ENCODE measurements at places on chromosomes 7 and 10. TPM values are rescaled to one million over a fixed set of nuclear protein-coding genes. Genes with fewer than 3 reads are reported as not detected.

GRCh38 chr7:553636-554111 lies 34.0 kb upstream of the PDGFA start:
- H3K27me3 ChIP-seq, result no peaks in the 10 kb centered on the region
- H3K36me3 ChIP-seq, result peaks cover 2% of the 10 kb centered on the region
- no peak overlapping the region for H3K27ac ChIP-seq
- no peaks in the 10 kb centered on the region for H3K4me1 ChIP-seq
- DNase-seq, result no peak

DNA sequence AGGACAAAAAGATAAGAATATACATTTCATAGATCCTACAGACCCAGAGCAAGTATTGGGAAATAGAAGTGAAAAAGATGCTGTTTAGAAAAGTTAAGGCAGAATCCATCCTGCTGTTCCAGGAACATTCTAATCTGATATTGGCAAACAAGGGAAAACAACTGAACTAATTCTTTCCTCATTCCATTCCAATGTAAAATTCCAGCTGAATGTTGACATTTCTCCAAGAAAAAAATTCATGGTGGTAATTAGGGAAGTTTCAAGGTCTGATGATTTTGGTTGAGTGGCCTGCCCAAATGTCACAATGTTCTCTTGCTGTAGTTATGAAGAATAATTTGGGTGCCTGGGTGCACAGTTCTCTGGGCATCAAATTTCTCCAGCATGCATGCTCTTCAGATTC lies 15.2 kb downstream of the PIP start:
- H3K4me1 ChIP-seq, result no peaks in the 10 kb centered on the region
- H3K27ac ChIP-seq, result no peak overlapping the region
- H3K27me3 ChIP-seq, result peaks cover 7% of the 10 kb centered on the region
- DNase-seq, result no peak

- no peaks in the 10 kb centered on the region for H3K4me1 ChIP-seq
- peaks cover 6% of the 10 kb centered on the region for H3K36me3 ChIP-seq
- DNase-seq, result no peak
- H3K27me3 ChIP-seq, result no peaks in the 10 kb centered on the region
These were observed 239.1 kb downstream of the EBF3 start for GRCh38 chr10:129725011-129725410.

GRCh38 chr10:112214298-112214926 lies 30.8 kb upstream of the GPAM start:
- H3K36me3 ChIP-seq, result no peaks in the 10 kb centered on the region
- no peak overlapping the region for H3K27ac ChIP-seq
- H3K4me3 ChIP-seq, result no peak overlapping the region
- no peak for DNase-seq
- no peaks in the 10 kb centered on the region for H3K4me1 ChIP-seq

DNA sequence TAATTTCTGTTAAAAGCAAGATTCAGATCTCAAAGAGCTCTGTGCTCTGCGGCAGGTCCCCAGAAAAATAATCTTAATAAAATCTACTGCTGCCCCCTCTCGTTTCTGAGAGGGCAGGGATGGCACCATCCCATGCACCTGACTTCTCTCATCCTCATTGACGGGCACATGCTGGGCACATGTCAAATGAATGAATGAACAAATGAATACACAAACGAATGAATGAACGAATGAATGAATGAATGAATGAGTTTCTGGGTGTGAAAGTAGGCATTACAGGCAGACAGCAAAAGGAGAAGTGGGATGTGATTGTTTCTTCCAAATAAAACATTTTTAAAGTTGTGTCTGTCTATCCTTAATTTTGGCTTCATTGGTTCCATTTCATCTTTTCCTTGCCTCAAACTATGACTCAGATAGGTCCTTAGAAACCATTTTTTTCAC lies 398.1 kb upstream of the PRKCQ start:
- H3K27ac ChIP-seq, result no peak overlapping the region
- DNase-seq, result no peak
- H3K36me3 ChIP-seq, result no peaks in the 10 kb centered on the region

DNA sequence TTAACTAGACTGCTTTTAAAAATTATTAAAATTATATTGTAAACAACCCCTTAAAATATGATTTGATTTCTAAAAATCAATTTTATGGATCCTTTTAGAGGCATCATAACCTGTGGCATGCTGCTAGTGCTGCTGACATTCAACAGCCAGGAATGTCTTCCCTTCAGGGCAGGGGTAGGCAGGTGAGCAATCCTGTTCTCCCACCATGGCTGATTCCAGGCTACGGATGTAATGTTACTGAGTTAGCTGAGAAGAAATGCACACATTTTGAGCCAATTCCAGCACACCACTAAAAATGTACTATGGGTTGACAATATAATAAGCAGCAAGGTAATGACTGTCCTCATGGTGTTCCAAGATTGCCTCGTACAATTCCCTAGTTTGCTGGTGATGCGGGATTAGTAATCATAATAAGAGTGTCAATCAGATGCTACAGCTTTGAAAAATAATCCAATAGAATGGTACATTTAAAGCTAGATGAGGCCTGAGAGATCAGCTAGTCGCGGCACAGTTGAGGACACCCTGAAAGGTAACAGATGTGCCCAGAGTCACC lies 108.7 kb upstream of the PRR15 start:
- DNase-seq, result no peak
- no peaks in the 10 kb centered on the region for H3K4me1 ChIP-seq
- no peak overlapping the region for H3K4me3 ChIP-seq

GRCh38 chr10:91077549-91078071 lies 142.9 kb upstream of the PCGF5 start:
- no peak overlapping the region for H3K27ac ChIP-seq
- peaks cover 27% of the 10 kb centered on the region for H3K27me3 ChIP-seq
- H3K36me3 ChIP-seq, result no peaks in the 10 kb centered on the region
- no peaks in the 10 kb centered on the region for H3K4me1 ChIP-seq

GRCh38 chr7:50331564-50332208 lies 27.2 kb downstream of the IKZF1 start:
- DNase-seq, result peak; percentile 70
- H3K27me3 ChIP-seq, result no peaks in the 10 kb centered on the region
- no peak overlapping the region for H3K27ac ChIP-seq
- H3K4me3 ChIP-seq, result no peak overlapping the region
- peaks cover 61% of the 10 kb centered on the region for H3K36me3 ChIP-seq

DNA sequence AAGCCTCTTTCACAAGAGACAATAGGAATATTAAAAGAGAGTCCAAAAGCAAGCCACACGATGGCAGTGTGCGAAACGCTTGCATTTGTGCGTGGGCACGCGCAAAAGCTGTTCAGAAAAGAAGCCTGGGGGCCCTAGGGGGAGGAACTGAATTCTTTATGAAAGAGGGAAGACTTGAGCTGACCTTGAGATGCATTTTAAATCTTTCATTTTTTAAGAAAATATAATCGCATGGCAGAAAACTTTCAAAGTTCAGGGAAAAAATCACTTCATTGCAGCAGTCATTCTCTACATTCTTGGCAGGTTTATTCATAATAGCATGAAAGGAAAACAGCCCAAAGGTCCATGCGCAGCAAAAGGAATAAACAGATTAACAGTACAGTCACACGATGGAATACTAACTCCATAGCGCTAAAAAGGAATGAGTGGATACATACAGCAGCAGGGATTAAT lies 206.5 kb upstream of the PRKCQ start:
- no peak overlapping the region for H3K27ac ChIP-seq
- no peaks in the 10 kb centered on the region for H3K4me1 ChIP-seq
- H3K36me3 ChIP-seq, result no peaks in the 10 kb centered on the region
- peaks cover 25% of the 10 kb centered on the region for H3K27me3 ChIP-seq
- DNase-seq, result no peak

- H3K4me3 ChIP-seq, result peak overlapping the region; percentile 71
- peaks cover 11% of the 10 kb centered on the region for H3K4me1 ChIP-seq
- peaks cover 79% of the 10 kb centered on the region for H3K27me3 ChIP-seq
These were observed 588 bp downstream of the GLI3 start for GRCh38 chr7:42236266-42236975.

GRCh38 chr10:46559231-46559671 lies 2.8 kb upstream of the GPRIN2 start:
- no peak overlapping the region for H3K27ac ChIP-seq
- DNase-seq, result no peak
- no peak overlapping the region for H3K4me3 ChIP-seq
- no peaks in the 10 kb centered on the region for H3K27me3 ChIP-seq
- peaks cover 5% of the 10 kb centered on the region for H3K4me1 ChIP-seq

DNA sequence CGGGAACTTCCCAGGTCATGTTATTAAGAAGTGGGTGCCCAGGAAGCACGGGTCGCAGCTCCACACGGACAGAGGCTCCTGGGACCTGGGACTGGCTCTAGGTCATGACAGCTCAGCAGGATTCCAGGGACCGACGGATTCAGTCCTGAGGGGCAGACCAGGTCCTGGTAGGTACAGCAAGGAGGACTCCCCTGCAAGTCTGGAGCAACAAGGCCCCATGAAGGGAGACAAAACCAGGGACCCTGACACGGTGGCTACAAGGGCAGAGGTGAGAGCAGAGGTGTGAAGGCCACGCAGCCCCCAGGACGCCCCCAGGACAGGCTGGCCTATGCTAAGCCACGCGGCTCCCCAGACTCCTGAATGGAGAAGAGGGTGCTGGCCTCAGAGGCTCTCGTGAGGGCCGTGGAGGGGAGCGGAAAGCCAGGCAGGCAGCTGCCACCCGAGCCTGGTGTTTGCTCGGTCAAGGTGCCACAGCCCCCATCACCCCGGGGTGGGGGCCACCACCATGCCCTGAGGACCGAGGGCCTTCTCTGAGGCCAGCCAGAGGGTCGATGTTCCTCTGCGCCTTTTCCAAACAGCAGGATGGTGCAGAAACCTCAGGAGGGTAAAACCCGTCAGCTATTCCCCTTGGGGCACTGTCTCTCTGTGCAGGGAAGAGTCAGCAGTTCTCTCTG lies 348.9 kb downstream of the PTPRN2 start:
- H3K27me3 ChIP-seq, result no peaks in the 10 kb centered on the region
- H3K4me3 ChIP-seq, result no peak overlapping the region
- H3K4me1 ChIP-seq, result no peaks in the 10 kb centered on the region
- no peak overlapping the region for H3K27ac ChIP-seq

DNA sequence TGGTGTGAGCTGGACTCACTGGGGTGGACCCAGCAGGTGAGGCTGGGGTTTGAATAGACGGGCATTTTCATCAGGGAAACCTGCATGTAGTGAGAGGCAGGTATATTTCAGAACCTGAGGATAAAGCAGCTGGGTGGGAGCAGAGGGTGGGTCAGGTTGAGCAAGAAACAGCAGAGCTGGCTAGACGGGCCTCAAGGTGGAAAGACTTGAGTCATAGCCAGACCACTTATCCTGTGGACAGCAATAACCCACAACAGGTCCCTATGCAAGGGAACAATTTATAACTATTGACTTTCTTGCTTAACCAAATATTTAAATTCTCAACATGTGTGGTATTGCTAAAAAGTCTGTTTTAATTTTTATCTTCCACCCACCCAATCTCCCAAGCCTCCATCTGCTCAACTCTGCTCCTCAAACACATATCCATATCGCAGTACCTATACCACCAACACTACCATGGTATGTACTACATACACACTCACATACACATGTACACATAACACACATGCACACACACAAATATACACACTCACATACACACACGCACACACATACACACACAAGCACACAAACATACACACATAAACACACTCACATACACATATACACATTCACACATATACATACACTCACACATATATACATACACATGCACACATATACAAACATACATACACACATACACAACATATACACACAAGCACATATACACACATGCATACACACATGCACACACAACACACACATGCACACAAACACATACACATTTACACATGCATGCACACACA lies 129.0 kb upstream of the C7orf33 start:
- H3K27me3 ChIP-seq, result no peaks in the 10 kb centered on the region
- no peaks in the 10 kb centered on the region for H3K36me3 ChIP-seq
- no peak for DNase-seq
- no peak overlapping the region for H3K27ac ChIP-seq
- H3K4me3 ChIP-seq, result no peak overlapping the region

- DNase-seq, result no peak
These were observed 91.4 kb upstream of the NEBL start for GRCh38 chr10:20988357-20988983.

GRCh38 chr7:2384354-2385243 lies 18.8 kb upstream of the CHST12 start:
- H3K4me3 ChIP-seq, result no peak overlapping the region
- H3K4me1 ChIP-seq, result no peaks in the 10 kb centered on the region
- peak; percentile 10 for DNase-seq

DNA sequence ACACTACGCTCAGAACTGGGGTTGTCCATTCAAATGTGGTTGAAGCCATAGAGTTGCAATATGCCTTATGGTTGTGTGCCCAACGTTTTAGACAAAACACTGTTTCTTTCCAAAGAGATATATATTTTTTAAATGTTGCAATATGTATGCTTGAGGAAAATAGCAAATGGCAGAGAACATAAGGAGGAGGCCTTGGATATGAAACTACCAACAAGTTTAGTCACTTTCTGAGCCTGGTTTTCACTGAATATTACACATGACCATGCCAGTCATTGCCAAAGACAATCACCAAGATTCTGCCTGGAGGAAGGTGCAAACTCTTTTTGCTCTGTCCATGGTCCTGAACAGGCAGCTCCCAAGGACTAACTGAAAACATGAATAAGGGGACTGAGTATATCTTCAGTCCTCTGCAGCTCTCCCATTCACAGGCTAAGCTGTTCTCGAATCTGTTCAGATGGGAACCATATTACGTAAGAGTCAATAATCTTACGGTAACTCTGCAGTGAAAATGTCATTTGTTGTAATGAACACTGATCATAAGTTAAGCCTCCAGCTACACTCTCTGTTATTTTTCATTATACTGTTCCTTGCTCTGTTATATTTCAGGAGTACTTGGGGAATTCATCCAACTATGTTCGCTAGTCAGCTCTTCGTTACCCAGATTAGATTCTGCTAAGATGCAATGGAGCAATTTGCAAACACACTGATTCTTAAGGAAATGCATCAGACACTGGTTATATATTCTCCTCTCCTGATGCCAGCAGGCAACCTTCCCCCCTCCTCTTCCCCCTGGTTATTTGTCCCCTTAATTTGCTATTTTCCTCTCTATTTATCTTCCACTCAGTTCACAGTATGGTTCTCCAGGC lies 90.7 kb upstream of the C1QL3 start:
- H3K4me3 ChIP-seq, result no peak overlapping the region
- H3K36me3 ChIP-seq, result no peaks in the 10 kb centered on the region
- H3K4me1 ChIP-seq, result no peaks in the 10 kb centered on the region
- H3K27ac ChIP-seq, result no peak overlapping the region

DNA sequence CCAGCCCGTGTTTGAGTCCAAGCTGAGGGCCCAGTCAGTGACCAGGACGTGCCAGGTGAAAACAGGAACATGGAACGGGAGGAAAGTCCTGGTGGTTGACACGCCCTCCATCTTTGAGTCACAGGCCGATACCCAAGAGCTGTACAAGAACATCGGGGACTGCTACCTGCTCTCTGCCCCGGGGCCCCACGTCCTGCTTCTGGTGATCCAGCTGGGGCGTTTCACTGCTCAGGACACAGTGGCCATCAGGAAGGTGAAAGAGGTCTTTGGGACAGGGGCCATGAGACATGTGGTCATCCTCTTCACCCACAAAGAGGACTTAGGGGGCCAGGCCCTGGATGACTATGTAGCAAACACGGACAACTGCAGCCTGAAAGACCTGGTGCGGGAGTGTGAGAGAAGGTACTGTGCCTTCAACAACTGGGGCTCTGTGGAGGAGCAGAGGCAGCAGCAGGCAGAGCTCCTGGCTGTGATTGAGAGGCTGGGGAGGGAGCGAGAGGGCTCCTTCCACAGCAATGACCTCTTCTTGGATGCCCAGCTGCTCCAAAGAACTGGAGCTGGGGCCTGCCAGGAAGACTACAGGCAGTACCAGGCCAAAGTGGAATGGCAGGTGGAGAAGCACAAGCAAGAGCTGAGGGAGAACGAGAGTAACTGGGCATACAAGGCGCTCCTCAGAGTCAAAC lies 5.2 kb downstream of the GIMAP5 start:
- DNase-seq, result no peak
- peak overlapping the region; percentile 85 for H3K4me3 ChIP-seq
- peaks cover 76% of the 10 kb centered on the region for H3K4me1 ChIP-seq

The ASAH2 gene
- total RNA-seq, result 2.4 TPM
